A549 treated with RU486 at 1 μM for 4 hours (cell line): ENCODE measurements at places on chromosomes 5 and 9. TPM values are rescaled to one million over a fixed set of nuclear protein-coding genes. Genes with fewer than 3 reads are reported as not detected.

Gene FBXW11
- 26.8 to 42.3 TPM (median 38.9 TPM) in 5 replicates for total RNA-seq

Gene P4HA2
- 36.0 to 46.4 TPM (median 42.2 TPM) in 5 replicates for total RNA-seq

Gene FOXD4L5
- total RNA-seq = 0.05 to 0.10 TPM in 2 of 5 replicates, not detected in the others

Gene COL5A1
- total RNA-seq = 28.6 to 57.4 TPM (median 47.8 TPM) in 5 replicates

Gene AK8
- total RNA-seq = 0.80 to 1.4 TPM (median 0.90 TPM) in 5 replicates

Gene GAS1
- 0.07 to 0.12 TPM (median 0.09 TPM) in 4 of 5 replicates, not detected in the other for total RNA-seq

Gene BHMT
- total RNA-seq = 0.05 TPM in 1 of 5 replicates, not detected in the others

Gene CAMLG
- total RNA-seq = 15.6 to 31.1 TPM (median 29.9 TPM) in 5 replicates

Gene ARSI
- total RNA-seq = 31.9 to 48.3 TPM (median 37.1 TPM) in 5 replicates
